MV-4-11 (cell line): ENCODE measurements at places on chromosomes 2 and 18.

GRCh38 chr2:33925311-33925710, 326.2 kb upstream of the FAM98A start:
- DNase-seq = no peak

GRCh38 chr2:127913808-127914457, 28.2 kb upstream of the AMMECR1L start:
- DNase-seq = no peak

GRCh38 chr2:57044931-57045635, 861.3 kb downstream of the CCDC85A start:
- no peak for DNase-seq

GRCh38 chr2:173296235-173296634, 58.4 kb upstream of the CDCA7 start:
- DNase-seq = no peak

GRCh38 chr2:95313296-95314131, 16.4 kb downstream of the KCNIP3 start:
- DNase-seq = no peak

- DNase-seq = no peak
These were observed 95.6 kb upstream of the KCNH7 start for GRCh38 chr2:162934191-162934590.

DNA sequence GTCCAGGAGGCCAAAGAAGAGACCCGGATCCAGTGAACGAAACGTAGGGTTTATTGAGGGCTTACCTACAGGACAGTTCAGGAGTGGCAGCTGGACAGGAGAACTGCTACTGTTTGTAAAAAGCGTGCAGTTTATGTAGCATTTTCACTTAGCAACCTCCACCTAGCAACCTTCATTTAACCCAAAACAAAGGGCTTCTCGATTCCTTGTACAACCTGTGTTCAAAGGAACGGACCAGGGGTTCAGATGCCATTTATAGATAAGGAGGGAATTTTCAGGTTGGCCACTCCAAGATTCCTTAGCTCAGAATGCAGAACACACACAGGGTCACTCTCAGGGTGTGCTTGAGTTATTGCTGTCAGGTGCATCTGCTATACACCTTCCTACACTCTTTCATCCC, 65.1 kb upstream of the YWHAQ start:
- DNase-seq = no peak

DNA sequence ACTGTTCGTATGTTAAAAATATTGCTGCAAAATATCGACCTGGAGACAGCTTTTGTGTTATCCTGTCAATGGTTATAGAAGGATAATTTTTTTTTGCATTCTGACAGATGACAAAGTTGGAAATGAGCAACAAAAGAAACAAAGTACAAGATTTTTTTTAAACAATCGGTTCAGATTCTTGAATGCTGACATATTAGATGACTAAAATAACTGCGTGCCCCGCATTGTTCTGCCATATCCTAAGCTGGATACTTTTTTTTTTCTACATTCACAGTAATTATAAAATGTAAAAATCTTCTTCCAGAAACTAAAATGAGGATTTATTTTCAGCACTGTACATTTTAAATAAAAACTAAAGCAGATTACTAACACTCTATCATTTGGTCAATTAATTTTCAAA, 67.1 kb downstream of the ABCG8 start:
- DNase-seq = no peak

DNA sequence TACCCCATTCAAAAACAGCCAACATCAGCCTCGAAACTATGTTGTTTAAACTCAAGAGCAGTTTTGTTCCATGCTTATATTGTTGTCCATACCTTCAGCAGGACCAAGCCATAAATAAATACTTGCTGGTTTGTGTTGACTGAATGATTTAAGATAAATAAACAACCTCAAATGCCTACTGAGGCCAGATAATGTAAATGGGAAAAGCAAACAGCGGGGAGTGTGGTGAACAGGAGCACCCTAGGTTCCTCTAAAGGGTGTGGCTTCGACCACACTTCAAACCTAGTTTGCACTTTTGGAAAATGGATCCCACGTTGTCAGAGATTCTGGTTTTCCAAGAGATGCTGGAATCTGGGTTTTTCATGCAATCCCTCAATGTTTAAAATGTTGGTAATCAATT, 1.7 kb upstream of the PMAIP1 start:
- no peak for DNase-seq

GRCh38 chr2:43086451-43087221, 139.8 kb downstream of the ZFP36L2 start:
- DNase-seq = peak; percentile 53

GRCh38 chr2:38079116-38080052, 3.4 kb upstream of the CYP1B1 start:
- DNase-seq = no peak

- DNase-seq = peak; percentile 83
These were observed 56.4 kb downstream of the PLB1 start for GRCh38 chr2:28552045-28552823.

GRCh38 chr2:80247339-80247738, 57.2 kb downstream of the LRRTM1 start:
- DNase-seq = no peak

DNA sequence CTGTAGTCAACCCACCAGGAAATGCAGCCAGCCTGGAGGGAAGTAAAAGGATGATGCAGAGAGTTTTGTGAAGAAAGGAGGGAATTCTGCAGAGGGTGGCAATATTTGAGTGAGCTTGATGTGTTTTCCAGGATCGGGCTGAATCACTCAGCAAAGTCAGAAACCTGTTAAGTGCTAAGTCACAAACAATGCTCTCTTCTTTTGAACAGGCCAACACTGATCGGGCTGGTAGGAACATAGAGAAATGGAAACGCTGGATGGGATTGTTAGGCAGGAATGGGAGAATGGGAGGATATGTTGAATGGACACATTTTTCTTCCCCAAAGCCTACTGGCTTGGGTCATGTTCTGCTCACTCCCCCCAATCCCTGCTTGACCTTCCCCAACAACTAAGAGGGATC, 36.6 kb downstream of the KCNS3 start:
- no peak for DNase-seq

DNA sequence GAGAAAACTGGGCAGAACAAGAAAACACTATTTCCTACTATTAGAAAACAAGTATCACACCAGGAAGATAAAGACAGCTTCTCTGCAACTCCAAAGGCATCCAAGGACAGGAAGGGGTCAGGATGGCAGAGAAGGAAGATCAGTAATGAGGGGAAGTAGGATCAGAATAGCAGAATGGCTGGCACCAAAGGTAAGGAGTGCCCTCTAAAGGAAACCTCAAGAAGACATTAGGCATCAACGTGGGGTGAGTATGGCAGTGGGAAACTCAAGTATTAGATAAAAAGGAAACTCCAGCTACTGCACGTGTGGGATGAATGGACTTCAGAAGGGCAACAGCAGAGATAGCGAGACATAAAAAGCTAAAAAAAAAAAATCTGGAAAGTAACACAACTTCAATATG, 25.9 kb downstream of the HDLBP start:
- DNase-seq = no peak

DNA sequence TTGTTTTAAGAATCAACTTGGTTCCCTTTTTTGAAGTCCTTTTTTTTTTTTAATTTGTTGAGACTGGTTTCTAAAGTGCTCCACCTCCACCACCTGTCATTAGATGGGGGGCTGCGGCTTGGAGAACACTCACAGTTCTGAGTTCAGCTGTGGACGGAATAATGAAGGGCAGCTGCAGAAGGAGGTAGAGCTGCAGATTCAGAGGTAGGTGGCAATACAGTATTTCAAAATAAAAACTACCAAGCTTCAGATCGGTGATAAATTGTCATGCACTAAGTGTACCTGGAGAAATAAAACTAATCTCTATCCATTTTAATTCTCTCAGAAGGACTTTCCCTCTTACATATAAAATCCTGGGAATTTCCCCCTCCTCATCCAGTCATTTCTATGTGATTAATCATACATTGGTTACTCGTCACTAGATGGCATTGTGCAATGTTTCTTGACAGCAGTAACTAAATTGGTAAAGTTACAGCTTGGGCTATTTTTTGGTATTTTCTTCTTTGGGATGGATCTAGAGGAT, 81.1 kb upstream of the SLC39A10 start:
- DNase-seq = peak; percentile 43

- DNase-seq = no peak
These were observed 208.6 kb downstream of the RBM43 start for GRCh38 chr2:151052850-151053660.

GRCh38 chr18:11412811-11413210, 196.6 kb upstream of the SLC35G4 start:
- no peak for DNase-seq

DNA sequence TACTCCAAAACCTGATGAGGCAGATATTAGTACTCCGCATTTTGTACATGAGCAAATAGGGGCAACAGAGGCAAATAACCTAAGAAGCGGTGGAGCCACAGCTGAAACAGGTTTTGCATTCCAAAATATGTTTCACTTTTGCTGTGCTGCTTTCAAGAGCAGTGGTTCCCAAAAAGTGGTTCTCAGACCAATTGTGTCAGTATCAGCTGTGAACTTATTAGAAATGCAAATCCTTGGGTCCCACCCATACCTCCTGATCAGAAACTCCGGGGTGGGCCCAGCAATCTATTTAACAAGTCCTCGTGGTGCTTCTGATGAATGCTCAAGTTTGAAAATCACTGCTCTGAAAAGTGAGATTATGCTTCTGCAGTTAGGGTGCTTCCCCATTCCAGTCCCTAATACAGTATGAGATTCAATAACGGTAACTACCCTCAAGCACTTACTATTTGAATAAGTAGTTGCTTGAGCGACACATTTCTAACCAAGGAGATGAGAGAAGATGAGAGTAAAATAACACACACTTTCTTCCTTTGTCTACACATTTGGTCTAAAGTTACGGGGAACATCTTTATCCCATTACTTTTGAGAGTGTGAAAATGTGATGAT, 17.8 kb upstream of the TCF4 start:
- no peak for DNase-seq

DNA sequence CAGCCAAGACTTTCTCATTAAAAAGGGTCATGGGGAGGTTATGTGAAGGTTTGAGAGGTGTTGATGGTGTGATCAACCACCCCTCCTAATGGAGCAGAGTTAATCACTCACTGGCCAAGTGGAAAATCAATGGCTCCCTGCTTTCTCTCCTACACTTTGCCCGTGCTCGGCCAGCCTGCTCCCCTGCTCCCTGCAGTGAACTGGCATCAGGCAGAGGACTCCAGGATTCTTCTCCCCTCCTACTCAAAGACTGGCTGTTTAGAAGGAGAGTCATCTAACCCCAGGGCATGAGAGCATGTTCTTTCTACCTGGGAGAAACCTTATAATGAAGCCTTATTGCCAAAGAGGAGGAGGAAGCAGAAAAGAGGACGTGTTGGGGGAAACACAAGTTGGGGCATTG, 74.9 kb downstream of the SGPP2 start:
- no peak for DNase-seq

GRCh38 chr2:241959751-241960269, 90.3 kb downstream of the RTP5 start:
- peak; percentile 37 for DNase-seq

- no peak for DNase-seq
These were observed 61.8 kb upstream of the YWHAQ start for GRCh38 chr2:9692456-9693195.

DNA sequence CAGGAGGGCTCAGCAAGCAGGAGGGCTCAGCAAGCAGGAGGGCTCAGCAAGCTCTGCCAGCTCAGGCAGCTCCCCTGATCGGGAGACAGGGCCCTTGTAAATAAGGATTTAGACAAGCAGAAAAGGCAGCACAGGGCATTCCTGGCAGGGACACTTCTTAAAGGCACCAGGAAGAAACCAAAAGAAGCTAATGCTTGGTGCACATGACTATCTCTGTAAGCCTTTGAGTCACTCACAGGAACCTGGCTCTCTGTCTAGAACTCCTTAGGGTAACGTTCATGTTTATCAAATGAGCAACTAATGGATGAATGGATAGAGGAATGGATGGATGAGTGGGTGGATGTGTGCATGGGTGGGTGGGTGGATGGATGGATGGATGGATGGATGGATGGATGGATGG, 28.4 kb downstream of the TMEM37 start:
- no peak for DNase-seq
